Testis (tissue), 5 donors: ENCODE measurements at places on chromosomes 2 and 18. TPM values are rescaled to one million over a fixed set of nuclear protein-coding genes. Genes with fewer than 3 reads are reported as not detected.

The RAB27B gene
- polyA plus RNA-seq = 5.8 TPM

The AOX1 gene
- polyA plus RNA-seq = 34.1 TPM

The PKDCC gene
- 121 TPM for polyA plus RNA-seq

The SCN2A gene
- 0.57 TPM for polyA plus RNA-seq

The ERICH2 gene
- 126 TPM for polyA plus RNA-seq

The AFF3 gene
- polyA plus RNA-seq = 18.0 TPM

The BOLL gene
- polyA plus RNA-seq = 256 TPM

The TMEM198 gene
- 7.3 TPM for polyA plus RNA-seq

The DNER gene
- polyA plus RNA-seq = 2.9 TPM

The GPR17 gene
- polyA plus RNA-seq = 0.29 TPM

The VWA3B gene
- 118 TPM for polyA plus RNA-seq

The STARD6 gene
- polyA plus RNA-seq = 42.6 TPM

The PAX3 gene
- 6.0 TPM for polyA plus RNA-seq

The BMP10 gene
- polyA plus RNA-seq = 0.26 TPM

The RNF144A gene
- polyA plus RNA-seq = 8.9 TPM

The CERKL gene
- 0.62 TPM for polyA plus RNA-seq

The GCG gene
- not detected for polyA plus RNA-seq

The COL5A2 gene
- 24.7 TPM for polyA plus RNA-seq

The CTLA4 gene
- polyA plus RNA-seq = 1.2 TPM

The DSC2 gene
- polyA plus RNA-seq = 2.7 TPM

The TSGA10 gene
- 85.6 TPM for polyA plus RNA-seq

The NEU2 gene
- not detected for polyA plus RNA-seq

The DYNAP gene
- not detected for polyA plus RNA-seq

The ACTG2 gene
- 93.4 TPM for polyA plus RNA-seq

The CCDC150 gene
- 22.7 TPM for polyA plus RNA-seq

The PSMA8 gene
- 36.1 TPM for polyA plus RNA-seq

The SP140L gene
- polyA plus RNA-seq = 7.2 TPM

The MTA3 gene
- 77.0 TPM for polyA plus RNA-seq

The GPR75 gene
- polyA plus RNA-seq = 2.3 TPM

The PIEZO2 gene
- 3.5 TPM for polyA plus RNA-seq

The IL1B gene
- 1.8 TPM for polyA plus RNA-seq

The KIF5C gene
- polyA plus RNA-seq = 57.0 TPM

The RPRM gene
- polyA plus RNA-seq = 2.9 TPM

The MC2R gene
- polyA plus RNA-seq = 0.24 TPM

The DAPL1 gene
- 4.4 TPM for polyA plus RNA-seq

The HS1BP3 gene
- 25.0 TPM for polyA plus RNA-seq

The PROC gene
- polyA plus RNA-seq = not detected

The FOXD4L1 gene
- polyA plus RNA-seq = not detected

The FTCDNL1 gene
- 1.5 TPM for polyA plus RNA-seq

The RASGRP3 gene
- 2.8 TPM for polyA plus RNA-seq

The HADHB gene
- 171 TPM for polyA plus RNA-seq
